ENCODE measurements at places on chromosomes 3 and 15.
A peak's percentile ranks its signal among the peaks of the same experiment; 100 is the strongest.

- peak; percentile 9 for DNase-seq
Measured at GRCh38 chr3:158847452-158847821, 45.6 kb downstream of the MFSD1 start.

- DNase-seq, result no peak
Measured at GRCh38 chr3:49270156-49270500, 6.9 kb downstream of the C3orf62 start.

DNA sequence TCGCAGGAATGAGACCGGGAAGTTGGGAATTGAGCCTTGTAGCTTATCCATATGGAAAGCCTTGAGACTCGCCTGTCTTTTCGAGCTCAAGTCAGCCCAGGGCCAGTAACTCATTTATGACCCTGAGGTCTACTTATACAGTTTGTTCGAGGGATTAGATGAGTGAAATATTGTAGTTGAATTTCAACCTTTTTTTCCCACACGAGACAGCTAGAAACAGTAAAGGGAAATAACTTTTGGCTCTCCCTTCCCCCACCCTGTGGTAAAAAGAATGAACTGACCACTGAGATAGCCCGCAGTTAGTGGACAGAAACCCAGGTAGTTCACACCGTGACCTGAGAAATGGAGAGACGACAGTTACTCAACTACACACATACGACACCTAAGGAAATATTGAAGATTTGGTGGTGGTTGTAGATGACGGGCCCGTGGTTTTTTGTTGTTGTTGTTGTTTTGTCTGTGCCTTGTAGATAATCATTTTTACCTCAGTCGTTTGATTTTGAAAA lies 841 bp downstream of the EIF3J start:
- no peak for DNase-seq

DNA sequence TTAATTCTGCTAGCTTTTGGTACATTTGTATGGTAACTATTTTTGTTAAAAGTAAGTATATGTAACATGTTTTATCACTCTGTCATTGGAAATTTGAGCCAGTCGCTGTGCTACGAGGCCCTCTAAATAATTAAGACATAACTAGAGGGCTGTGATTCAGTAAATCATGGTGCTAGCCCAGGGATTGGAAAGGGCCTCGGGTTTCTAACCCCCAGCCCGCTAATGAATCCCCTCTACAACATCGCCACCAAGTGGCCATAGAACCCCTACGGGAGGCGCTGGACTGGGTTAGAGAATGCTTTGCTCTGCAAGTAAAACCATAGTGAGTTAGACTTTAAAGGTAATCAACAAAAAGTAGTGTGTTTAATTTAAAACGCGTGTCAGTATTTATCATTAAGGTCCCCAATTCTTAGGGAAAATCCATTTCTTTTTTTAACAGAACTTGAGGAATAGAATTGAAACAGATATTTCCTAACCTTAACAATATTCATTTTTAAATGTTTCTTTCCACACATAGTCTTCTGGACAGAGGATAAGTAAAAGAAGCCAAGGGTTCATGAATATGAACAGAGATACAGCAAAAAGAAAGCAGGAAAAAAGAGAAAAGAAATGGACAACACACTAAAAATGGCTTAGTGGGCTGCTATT lies 744.7 kb downstream of the EPHA3 start:
- DNase-seq, result no peak

DNA sequence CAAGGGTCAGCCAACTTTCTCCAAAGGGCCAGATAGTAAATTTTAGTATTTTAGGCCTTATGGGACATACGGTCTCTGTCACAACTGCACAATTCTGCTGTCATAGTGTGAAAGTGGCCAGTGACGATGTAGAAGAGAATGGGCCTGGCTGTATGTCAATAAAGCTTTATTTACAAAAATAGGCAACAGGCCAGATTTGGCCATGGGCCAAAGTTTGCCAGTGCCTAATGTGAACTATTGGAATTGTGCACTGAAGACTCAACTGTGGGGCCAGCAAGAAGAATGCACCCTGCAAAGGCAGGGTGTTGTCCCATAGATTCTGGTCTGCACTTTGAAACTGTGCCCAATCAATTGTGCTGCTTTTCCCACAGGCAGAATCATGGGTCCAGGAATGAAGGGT lies 69.4 kb upstream of the PRR23E start:
- no peak for DNase-seq

DNA sequence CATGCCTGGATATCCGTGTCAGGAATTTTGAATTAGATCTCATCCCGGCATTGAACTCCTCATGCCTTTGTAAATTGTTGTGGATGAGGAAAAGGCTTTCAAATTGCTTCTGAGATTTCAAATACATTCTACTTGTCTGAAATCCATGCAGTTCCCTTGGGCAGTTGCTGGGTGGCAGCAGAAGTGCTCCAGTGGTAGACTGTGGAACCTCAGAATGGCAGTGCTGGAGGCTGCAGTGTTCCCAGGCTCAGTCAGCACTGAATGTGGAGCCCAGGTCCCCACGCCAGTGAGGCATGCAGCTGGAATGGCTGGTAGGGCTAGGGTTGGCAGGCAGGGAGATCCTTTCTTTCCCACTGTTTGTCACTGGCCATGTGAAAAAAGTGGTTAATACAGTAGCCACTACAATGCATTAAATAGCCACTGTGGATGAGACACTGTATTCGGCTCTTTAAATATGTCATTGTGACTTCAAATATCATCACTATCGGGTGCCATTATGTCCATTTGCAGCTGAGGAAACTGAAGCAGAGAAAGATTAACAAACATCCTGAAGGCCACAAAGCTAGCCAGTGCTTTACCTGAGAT lies 98.6 kb downstream of the TPRG1 start:
- DNase-seq, result peak; percentile 89

DNA sequence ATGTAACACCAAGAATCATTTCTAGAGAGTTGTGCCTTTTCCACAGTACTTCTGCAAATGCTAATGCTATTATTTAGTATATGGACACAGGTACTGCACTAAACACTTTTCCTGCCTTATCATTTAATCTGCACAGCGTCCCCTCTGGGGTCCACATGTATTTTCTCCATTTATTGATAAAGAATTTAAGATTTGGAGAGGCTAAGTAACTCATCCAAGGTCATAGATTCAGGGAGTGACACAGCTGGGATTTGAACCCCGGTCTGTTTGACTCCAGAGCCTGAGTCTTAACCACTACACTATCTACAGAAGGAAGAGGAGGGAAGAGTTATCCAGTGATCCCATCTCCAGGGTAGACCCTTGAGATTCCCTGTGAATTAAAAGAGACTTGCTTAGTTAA lies 24.9 kb upstream of the TPRG1 start:
- no peak for DNase-seq

GRCh38 chr3:124615896-124616543 lies 114.2 kb upstream of the UMPS start:
- no peak for DNase-seq

- no peak for DNase-seq
Measured at GRCh38 chr3:117761703-117762620, 1052.4 kb downstream of the TUSC7 start.

GRCh38 chr15:78830514-78831228 lies 19.4 kb upstream of the ADAMTS7 start:
- DNase-seq, result no peak

DNA sequence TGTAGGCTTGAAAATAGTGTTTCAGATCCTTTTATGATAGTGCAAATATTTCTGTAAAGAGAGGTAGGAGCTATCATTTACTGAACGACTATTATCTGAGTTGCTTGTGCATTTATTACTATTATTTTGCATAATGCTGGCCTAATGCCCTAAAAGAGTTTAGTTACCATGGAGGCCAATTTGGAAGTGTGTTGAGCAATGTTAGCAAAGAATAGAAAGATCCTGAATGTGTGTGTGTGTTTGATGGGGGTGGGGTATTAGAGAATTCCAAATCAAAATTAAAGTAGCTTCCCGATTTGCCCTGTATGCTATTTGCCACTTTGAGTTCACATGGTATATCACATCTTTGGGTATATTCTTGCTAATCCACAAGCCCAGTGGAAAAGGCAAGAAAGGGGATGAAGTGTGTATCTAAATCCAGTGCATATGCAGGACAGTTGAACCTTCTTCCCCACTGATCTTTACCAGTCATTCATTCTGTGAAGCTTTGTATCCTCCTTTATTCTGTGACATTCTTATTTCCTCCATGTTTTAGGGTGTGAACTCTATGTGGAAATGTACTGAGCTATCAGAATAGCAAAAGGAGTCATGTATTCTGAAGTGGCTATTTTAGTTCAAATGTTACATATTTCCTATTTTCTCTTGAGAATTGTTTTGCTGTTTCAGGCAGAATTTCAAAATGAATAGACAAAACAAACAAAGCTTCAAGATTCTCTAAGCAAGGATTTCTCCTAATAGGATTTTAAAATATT lies 45.7 kb upstream of the PLSCR5 start:
- no peak for DNase-seq

- DNase-seq, result no peak
Measured at GRCh38 chr3:50617096-50617791, at the start of gene MAPKAPK3. MAPKAPK3 (plus strand) TSS chr3:50617151; CDS start chr3:50617566, 415 bp downstream.

DNA sequence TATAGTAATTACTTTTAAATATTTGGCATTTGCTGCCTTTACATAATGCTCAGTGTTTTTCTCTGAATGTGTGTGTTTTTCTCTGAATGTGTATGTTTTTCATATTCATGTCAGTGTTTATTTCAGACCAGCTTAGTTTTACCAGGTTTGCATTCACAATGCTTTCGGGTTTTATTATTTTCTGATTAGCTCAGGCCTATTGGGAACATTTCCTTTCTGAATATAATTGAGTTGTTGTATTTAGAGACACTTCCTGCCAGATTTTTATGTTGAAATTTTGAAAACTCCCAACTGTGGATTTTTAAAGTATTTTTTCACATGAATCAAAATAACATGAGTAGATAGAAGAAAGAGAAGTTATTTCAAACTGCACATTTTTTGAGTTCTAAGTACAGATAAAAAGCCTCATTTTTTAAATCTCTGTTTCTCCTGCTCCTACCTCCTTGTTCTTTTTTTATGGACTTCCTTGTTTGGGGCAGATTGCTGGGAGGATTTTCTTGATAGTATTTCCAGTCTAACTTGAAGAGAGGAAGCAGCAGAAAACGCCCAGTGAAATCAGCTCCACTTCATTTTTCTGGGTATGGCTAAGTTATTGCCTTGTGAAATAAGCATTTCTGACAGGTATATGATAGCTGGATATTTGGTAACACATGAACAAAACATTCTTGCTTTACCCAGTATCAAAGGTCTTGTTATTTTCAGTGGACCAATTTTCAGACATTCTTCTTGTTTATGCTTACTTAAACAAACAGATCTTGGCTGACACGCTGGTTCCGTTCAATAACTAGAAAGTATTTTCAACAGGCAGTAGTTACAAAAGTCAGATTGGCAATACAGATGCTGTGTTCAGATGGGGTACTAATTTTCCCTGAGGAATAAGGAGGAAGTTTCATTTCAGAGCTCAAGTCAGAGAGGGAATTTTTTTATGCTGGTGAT lies 70.7 kb downstream of the RIOX2 start:
- DNase-seq, result no peak

DNA sequence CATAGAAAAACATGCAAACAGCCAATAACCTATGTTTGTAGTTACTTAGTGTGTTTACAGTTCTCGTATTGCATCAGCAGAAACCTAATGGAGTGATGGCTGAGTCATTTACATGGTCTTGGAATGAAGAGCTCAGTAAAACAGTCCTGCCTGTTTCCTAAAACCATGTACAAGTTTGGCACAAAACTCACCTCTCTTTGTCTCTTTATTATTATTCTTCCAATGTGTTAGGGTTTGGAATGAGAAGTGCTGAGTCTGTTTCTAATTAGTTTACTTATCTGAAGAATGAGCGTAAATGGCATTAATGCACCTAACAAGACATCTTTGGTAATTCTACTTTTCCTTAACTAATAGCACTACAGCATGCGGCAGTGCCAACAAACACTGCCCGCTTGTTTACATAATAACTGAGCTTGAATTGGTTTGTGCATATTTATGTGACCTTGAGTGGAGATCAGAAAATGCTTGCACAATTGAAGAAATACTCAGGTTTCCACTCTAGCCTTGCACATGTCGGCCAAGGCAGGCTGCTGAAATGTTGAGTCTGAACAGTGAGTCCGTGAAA lies 385.4 kb upstream of the SEMA6D start:
- peak; percentile 50 for DNase-seq

- no peak for DNase-seq
Measured at GRCh38 chr15:79442911-79443310, 10.8 kb downstream of the MINAR1 start.

GRCh38 chr3:123664753-123665152 lies 79.9 kb upstream of the HACD2 start:
- DNase-seq, result no peak

DNA sequence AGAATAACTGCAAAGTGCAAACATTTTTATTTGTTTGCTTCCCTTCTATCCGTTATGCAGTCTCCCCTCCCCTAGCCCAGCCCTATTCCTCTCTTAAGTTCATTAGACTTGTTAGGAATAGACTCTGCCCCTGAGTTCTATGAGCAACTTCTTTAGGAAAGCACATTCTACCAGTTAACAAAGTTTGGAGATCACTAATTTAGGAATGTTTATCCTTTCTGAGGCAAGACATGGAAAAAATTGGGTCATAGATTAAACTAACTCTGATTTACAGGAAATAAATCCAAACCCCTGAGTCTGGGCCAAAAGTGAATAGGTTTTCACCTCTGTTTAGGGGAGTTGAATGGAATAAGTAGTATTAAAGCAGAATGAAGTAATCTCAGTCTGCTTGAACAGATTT lies 34.4 kb downstream of the C3orf80 start:
- DNase-seq, result peak; percentile 5

DNA sequence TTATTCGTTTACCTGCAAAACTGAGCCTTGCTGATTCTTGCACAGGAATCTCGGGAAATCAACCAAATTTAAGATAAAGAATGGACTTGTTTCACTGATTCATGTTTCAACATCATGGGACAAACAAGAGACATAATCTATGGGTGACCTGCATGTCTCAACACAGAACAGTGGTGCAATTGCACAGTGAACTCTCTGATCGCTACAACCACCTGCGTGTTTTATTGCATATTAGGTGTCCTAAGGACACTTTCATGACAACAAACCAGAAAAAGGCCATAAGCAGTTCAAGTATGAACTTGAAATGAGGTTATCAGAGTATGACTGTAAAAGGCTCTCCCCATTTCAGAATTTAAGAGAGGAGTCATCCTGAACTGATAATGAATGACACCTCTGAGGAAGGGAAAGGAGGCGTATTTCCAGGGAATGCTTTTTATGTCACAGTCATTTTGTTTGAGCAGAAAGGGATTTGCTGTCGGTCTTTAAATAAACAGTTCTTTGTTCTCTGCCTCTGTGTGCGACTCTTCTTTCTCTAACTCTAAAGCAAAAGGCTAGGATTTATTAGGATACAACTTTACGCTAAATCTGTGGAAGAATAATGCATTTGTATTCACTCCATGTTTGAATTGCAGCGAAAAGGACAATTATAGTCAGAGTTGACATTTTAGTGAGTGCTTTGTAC lies 167.2 kb downstream of the RBMS3 start:
- no peak for DNase-seq
